ENCODE measurements at places on chromosomes 11 and 22.

GRCh38 chr11:35347921-35348331 lies 71.4 kb downstream of the SLC1A2 start:
- no peak for DNase-seq

DNA sequence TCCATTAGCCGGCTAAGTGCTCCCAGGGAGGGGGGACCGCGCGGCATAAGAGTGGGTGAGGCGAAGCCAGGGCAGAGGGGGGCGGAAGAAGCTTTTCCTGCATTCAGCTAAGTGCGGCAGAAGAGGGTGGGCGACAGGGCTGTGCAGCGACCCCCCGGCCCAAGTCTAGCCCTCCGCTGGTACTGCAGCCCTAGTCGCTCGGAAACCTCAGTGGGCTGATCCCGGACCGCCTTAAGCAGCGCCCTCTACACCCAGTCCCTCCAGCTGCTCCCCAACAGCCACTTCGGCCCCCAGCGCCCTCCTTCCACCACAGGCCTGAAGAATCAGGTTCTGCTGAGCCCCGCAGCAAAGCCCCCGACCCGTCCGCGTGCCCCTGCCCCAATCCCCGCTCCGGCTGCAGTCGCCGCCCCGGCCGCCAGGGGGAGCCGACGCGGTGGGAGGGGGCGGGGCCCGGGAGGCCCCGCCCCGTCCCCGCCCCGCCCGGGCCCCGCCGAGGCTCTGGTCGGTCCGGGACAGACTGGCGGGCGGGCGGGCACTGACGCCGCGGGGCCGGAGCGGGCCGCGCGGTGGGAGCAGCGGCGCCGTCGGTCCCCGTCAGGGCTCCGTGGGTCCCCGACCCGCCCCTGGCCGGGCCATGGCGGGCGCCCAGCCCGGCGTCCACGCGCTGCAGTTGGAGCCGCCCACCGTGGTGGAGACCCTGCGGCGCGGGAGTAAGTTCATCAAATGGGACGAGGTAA lies at the start of gene PLCB3:
PLCB3 (plus strand) TSS at position 515 of the 737 bp plus-strand sequence; CDS start at position 635, 120 bp downstream.
- DNase-seq, result peak; percentile 89

- DNase-seq, result no peak
Observed at GRCh38 chr11:68808787-68809186, 32.9 kb downstream of the CPT1A start.

DNA sequence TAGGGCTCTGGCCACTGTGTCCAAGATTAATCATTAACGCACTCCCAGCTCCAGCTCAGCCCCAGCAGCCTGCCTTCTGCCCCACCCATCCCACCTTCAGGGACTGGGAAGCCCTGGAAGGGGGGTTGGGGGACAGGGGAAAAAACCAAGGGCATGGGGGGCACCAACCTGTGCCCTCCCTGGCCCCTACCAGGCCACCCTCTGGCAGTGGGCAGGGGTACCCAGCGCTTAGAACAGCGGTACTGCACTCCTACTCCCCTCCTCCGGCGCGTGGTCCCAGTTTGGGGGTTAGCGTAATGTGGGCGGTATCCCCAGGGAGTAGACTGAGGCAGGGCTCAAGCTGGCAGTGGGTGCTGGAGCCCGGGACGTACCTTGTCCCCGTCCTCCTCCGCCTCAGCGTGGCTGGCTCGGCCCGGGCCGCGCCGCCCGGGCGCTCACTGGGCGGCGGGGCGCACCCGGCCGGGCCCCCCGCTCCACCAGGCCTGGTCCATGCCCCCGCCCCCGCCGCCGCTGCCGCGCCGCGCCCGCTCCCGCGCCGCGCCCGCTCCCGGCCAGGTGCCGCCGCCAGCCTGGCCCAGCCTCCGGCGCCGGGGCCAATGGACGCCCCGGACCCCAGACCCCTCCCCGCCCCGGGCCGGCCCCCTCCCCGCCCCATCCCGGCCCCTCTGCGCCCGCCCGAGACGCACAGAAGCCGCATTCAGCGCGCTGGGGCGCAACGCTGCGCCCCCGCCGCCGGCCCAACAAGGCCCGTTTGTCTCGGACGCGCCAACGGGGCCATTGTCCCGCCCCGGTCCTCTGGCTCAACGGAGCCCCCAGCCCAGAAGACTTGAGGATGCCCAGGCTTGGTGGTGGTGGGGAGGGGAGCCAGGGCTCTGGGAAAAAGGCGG lies at the start of gene GAL3ST1:
GAL3ST1 (minus strand) TSS at position 571 of the 887 bp plus-strand sequence. CDS start 17,273 bp downstream, outside the sequence.
- no peak for DNase-seq

GRCh38 chr22:23061471-23062280 lies 8.6 kb upstream of the GNAZ start:
- no peak for DNase-seq

GRCh38 chr22:23158516-23159290 lies 13.4 kb downstream of the RAB36 start:
- no peak for DNase-seq

- DNase-seq, result no peak
Observed at GRCh38 chr11:19499026-19499669, 213.5 kb upstream of the NAV2 start.

- no peak for DNase-seq
Observed at GRCh38 chr22:28154861-28155260, 235.8 kb upstream of the PITPNB start.

DNA sequence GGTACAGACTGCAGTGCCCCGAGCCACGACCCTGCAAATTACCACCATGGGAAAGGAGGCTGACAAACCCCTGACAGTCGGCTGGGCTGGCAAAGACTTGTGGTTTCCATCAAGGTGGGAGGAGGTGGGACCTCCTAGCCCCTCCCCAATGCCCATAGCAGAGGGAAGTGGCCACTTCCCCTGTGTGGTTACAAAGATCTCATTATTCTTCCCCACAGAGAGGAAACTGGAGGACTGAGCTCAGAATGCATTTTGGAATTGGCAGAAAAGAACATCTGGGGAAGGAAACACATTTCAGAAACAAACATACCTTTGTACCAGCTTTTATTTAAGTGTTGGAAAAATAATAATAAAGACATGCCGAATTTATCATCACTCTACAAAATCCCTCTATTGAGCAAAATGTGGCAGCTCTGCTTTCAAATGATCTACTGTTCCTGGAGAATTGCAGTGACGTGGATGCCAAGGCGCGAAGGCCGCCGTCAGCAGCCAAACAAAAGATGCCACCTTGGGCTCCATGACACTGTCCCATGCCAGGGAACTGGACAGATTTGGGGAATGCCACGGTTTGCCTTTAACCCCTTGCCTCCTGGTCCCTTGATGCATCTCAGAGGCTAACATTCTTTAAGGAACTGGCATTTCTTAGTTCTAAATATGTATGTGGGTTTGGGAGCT lies 169.6 kb downstream of the CRYBB2 start:
- no peak for DNase-seq

GRCh38 chr11:117072517-117073461 lies 25.4 kb downstream of the SIK3 start:
- DNase-seq, result no peak

GRCh38 chr11:68932358-68932757 lies 28.7 kb downstream of the IGHMBP2 start:
- DNase-seq, result no peak

DNA sequence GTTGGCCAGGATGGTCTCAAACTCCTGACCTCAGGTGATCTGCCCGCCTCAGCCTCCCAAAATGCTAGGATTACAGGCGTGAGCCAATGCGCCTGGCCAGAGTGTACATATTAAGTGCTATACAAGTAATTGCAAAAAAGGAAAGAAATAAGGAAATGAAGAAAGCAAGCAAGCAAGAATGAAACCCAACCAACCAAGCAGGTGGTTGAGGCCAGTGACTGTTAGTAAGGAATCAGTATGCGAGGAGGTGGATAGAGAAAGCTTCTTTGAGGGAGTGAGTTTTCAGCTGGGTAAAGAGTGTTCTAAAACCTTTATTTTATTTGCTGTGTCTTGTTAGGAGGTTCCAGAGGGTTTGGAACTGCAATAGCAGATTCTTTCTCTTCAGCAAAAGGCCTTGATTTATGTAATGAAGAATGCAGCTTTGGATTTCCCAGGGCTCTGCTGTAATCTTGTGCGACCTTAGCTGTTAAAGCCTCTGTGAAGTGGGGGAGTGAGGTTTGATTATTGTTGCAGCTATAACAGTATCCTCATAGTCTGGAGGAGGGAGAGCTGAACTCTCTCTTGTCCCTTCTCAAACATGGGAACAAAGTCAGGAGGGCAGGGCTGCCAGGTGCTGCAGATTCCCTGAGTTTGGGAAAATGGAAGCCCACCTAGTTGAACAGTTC lies 5.7 kb downstream of the AMPD3 start:
- no peak for DNase-seq

GRCh38 chr22:50439871-50440331 lies 34.9 kb downstream of the SBF1 start:
- no peak for DNase-seq

- DNase-seq, result no peak
Observed at GRCh38 chr11:48090174-48090573, 109.8 kb downstream of the PTPRJ start.

GRCh38 chr11:36164506-36165250 lies 124.5 kb downstream of the COMMD9 start:
- no peak for DNase-seq

DNA sequence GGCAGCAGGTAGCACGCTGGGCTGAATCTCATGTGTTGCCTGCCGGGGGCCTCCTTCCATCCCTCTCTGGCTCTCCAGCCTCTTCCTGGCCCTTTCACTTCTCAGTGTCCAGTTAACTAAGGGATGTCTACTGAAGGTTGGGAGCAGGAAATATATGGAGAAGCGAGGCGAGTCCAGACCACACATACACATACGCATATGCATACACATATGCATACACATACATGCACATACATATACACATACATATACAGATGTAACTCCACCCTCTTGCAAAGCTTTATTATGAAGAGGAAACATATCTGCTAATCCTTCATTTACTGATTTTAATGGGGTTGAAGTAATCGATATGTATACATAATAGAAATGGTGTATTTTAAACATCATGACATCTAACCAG lies 636.1 kb upstream of the CCDC179 start:
- no peak for DNase-seq

DNA sequence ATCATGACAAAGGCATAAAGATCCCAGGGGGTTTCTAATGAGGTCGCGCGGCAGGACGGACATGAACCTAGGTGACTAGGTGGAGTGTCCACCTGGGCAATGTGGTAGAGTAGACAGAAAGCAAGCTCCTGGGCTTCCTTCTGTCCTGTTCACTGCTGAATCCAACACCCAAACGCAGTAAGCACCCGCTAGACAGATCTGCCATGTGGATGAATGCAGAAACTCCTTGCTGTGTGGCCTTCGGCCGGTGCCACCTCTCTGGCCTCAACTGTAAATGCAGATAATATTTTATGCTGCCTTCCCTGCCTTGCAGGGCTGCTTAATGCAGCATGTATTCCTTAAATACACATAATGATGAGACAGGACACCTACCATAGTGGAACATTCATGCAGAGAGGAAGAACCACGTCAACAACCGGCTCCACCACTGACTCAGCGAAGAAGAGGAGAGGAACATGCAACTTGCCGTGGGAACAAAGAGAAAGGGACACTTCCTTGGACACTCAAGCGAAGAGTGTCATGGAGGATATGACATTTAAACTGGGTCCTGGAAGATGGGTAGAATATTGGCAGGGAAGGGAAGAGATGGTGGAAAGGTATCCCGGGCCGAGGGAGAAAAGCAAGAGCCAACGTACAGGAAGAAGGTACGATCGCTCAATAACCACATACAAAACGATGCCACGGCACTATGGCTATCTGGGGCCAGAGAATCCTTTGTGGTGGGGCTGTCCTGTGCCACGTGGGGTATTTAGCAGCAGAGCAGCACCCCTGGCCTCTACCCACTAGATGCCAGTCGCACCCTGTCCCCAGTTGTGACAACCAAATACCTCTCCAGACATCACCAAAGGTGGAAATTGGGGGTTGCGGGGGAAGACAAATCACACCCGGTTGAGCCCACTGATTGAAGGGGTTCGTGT lies 30.8 kb downstream of the MYH9 start:
- DNase-seq, result no peak

DNA sequence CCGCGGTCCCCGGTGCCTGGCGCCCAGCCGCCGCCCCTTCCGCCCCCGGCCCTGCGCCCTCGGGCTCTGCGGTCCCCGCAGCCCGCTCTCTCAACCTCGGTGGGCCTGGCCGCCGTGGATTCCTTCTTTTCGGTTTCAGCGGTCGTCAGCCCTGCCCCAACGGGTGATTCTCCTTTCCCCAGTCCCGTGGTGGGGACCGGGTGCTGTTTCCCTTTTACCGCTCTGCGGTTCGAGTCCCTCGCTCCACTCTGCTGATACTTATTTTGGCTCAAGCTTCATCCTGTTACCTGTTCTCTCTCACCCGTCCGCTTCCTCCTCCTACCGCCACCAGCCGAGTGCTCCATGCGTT lies 494 bp downstream of the ZDHHC5 start:
- no peak for DNase-seq

DNA sequence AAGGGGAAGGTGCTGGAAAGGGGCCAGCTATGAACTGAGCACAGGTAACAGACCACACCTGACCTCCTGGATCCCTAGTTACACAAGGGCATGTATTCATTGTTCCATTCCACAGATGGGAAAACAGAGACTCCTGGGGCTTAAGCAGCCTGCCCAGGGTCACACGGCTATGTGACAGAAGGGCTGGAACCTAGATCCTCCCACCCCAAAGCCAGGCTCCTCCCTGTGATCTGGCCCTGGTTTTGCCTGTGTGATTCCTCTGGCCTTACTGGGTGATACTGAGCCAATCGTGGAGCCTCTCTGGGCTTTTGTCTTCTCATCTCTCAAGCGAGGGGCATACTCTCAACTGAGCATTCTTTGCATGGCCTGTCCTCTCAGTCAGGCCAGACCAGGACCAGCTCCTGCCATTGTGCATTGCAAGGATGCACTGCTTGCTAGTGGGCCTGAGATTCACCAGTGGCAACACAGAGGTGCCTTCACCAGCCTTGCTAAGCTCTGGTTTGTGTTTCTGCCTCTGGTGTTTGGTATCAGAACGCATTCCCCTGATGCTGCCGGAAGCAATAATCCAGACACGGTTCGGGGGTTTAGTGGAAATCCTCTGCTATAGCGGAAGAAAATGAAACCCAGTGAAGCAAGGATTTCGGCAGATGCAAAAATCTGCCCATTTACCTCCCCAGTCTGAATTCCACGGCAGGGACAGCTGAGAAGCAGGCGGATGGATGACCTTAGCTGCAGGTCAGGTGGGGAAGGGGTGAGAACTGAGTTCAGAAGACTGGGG lies 226.6 kb downstream of the ST3GAL4 start:
- DNase-seq, result no peak

GRCh38 chr11:63833048-63833447 lies 5.9 kb upstream of the MARK2 start:
- DNase-seq, result no peak

GRCh38 chr11:19199771-19200170 lies 2.0 kb downstream of the CSRP3 start:
- no peak for DNase-seq

DNA sequence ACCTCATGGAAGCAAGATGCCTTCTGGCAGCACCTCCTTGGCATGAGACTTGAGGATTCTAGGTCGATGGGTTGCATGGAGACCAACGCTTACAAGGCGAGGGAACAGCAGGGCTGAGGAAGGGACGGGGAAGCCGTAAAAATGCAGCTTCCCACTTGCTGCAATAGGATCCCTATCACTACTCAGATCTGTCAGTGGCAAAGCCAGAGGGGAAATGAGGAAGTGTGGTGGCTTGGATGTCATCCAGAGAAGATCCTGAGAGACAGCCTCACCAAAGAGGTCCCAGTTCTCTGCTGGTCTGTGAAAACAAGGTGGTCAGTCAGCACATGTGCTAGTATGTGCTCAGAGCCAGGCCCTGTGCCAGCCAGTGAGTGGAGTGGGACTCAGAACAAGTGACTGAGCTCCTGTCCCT lies 22.2 kb downstream of the CYB5R2 start:
- no peak for DNase-seq

All from D721Med (cell line).